Effector memory CD8-positive, alpha-beta T cell (primary cell): ENCODE measurements at places on chromosomes 4 and X.

- no peak for DNase-seq
Observed at GRCh38 chr4:150906987-150907633, 108.0 kb downstream of the LRBA start.

GRCh38 chr4:41575665-41576064 lies 37.7 kb downstream of the LIMCH1 start:
- no peak for DNase-seq

DNA sequence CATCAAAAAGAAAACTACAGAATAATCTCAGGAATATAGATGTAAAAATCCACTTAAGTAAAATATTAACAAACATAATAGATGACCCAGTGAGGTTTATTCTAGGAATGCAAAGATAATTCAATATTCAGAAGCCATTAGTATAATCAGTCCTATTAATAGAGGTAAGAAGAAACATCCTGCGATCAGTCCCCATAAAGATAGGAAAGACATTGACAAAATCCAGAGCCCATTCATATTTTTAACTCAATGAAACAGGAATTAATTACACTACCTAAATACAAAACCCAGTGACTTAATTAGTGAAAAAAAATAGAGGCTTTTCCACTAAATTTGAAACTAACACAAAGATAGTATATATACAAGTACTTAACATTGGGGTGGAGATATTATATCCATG lies 321.4 kb upstream of the INTU start:
- no peak for DNase-seq

DNA sequence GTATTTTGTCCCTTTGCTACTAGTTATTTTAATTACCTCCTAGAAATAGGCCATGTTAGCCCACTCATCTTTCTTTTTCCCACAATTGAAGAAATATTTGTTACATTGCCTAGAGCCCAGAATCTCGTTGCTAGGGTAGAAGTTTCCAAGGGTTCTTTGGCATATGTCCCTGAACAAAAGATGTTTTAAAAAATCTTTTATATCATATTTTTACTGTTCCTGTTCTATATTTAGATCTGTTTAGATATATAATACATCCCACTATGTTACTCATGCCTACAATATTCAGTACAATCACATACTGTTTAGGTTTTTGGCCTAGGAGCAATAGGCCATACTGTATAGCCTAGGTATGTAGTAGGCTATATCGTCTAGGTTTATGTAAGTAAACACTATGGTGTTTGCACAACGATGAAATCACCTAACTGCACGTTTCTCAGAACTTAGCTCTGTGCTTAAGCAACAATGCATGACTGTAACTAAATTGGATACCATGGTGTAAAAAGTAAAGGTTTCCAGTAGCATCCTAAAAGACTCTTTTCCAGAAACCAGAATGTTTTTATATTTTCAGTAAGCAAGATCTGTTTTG lies 236.0 kb upstream of the SLIT2 start:
- no peak for DNase-seq

DNA sequence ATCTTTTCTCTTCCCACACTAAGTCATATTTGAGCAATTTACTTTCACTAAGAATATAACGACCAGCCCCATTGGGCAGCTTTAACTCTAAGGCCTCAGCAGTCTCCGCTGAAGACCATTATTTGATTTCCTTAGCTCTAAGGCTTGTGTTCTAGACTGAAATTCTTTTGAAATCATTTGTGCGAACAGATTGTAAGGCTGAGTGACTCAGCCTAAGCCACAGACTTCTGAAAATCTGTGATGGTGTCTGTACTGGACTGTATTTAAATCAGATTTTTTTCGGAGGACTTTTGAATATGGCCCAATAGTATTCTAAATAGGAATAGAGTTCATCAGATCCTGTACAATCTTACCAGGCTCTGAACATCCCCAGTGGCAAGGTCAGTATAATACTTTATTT lies 150.3 kb upstream of the TECRL start:
- DNase-seq = no peak

DNA sequence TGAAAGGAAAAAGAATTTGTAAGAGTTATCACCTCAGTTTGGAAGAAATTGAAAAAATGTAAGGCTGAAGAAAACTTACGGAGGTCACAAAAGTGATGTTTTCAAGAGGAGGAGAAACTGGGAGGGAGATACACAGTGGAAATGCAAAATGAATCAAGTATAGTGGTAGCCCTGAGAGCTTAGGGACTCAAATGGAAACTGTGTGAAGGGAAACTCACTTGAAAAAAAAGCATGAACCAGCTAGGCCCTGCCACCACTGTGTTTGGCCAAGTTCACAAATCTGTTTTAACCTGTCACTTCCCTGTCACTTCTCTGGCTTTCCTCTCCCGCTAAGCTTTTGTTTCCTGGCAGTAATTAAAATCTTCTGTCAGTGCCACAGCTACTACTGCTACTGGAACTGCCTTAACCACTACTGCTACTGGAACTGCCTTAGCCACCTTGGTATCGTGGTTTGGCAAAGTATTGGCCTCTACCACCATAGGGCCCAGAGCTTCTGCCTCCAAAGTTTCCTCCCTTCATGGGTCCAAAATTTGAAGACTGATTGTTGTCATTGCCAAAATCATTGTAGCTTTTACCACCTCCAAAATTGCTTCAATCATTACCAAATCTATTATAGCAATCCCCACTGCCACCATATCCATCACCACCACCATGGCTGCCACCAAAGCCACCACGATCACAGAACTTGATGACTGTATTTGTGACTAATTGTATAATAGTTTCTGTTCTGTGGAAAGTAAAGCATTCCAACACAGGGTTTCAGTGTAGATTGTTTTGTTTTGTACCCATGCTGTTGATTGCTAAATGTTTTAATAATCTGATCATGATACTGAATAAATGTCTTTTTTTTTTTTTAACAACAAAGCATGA lies 41.5 kb downstream of the SMARCA5 start:
- no peak for DNase-seq

DNA sequence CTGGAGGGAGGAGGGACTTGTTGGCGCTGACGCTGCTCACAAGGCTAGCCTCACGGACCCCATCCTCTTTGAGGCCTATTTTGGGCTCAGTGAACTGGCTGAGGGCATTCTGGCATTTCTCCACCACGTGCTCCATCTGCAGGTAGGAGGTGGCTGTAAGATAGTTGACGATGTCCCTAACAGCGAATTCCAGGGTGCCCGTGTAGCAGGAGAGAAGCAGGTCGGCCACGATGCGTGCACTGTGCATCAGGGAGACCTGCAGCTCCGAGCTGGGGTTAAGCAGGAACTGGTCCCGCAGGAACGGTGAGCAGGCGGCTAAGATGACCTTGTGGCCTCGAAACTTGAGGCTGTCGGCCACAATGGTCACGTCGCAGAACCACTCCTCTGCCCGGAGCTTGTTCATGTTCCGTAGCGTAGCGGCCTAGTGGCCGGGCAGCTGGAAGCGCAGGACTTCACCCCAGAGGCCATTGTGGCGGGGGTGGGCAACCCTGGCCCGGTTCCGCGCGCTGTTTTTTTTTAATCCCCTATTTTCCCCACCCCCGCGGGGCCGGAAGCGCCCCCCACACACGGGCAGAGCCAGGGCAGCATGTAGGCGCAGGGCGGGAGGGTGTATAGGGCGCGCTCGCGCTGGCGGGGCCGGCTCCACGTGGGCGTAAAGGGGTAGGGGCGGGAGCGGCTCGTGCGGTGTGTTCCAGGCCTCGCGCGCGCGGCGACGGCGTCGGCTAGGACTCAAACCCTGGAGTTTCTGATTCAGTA lies 73.2 kb downstream of the UBE2K start:
- no peak for DNase-seq

- DNase-seq = no peak
Observed at GRCh38 chrX:144946666-144947065, 300.6 kb upstream of the SPANXN1 start.

DNA sequence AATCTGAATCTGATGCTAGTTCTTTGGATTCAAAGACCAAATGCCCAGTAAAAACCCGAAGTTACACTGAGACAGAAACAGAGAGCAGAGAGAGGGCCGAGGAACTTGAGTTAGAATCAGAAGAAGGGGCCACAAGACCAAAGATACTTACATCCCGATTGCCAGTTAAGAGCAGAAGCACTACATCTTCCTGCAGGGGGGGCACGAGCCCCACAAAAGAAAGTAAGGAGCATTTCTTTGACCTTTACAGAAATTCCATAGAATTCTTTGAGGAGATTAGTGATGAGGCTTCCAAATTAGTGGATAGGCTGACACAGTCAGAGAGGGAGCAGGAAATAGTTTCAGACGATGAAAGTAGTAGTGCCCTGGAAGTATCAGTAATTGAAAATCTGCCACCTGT lies 309.3 kb downstream of the ANK2 start:
- DNase-seq = no peak

- no peak for DNase-seq
Observed at GRCh38 chr4:173461170-173461569, 62.3 kb upstream of the SCRG1 start.

DNA sequence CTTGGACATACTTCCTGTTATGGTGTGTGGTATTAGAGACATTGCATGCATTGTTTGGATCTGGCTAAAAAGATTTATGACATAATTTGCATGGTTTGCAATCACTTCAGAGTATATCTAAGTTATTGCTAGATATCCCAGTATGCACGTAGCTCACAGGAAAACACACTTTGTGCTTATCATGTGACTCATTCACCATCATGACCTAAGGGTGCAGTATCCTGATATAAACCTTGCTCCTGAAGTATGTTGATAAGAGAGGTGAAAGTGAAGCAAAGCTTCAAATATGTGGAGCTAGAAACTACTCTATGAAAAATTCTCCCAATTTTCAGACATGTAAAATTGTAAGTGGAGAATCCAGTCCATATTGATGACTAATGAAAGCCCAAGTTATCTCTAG lies 46.9 kb upstream of the GRXCR1 start:
- DNase-seq = no peak

GRCh38 chr4:108303488-108304177 lies 134.9 kb upstream of the LEF1 start:
- DNase-seq = no peak

DNA sequence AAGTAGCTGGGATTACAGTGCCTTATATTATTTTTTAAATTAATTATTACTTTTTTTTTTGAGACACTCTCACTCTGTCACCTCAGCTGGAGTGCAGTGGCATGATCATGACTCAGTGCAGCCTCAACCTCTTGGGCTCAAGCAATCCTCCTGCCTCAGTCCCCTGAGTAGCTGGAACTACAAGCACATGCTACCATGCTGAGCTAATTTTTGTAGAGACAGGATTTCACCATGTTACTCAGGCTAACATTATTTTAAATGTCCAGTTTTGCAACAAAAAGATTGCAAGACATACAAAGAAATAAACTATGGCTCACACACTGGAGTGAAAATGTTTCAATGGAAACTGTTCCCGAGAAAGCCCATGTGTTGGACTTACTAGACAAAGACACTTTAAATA lies 59.2 kb downstream of the MND1 start:
- no peak for DNase-seq

GRCh38 chrX:1264556-1264955 lies 4.1 kb upstream of the CSF2RA start:
- no peak for DNase-seq

- no peak for DNase-seq
Observed at GRCh38 chr4:168880072-168880675, 129.9 kb downstream of the CBR4 start.

DNA sequence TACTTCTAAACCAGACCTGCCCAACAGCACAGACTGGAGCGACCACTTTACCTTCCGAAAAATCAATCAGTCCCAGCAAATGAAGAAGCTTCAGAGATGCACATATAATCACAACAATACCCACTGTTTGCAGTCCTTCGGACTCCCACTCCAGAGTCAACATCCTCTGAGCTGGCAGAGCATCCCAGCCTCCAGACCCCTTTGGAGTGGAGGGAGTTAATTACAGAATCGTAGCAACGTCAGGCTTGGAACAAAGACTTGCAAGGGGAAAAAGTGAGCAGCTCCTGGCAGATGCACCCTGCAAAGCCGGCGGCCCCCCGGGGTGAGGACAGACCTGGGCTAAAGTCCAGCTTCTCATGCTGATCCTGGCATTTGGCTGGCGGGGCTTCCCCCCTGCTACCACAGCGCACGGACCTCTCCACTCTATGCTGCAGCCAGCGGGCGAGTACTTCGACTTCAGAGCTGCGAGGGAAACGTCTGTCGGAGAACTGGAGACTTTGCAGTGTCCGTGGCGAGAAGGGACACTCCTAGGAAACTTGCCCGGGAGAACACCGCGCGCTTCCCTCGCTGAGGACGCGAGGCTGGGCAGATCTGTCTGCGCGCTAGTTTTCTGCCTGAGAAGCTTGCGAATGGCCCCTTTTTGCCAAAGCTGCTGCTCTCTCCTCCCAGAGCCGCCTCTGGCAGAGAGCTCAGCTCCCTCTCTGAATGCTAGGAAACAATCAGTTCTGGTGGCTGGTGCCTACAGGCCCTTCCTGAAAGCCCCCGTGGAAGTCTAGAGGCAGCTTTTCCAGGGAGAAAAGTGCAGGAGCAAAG lies 283.7 kb downstream of the PACRGL start:
- DNase-seq = no peak

DNA sequence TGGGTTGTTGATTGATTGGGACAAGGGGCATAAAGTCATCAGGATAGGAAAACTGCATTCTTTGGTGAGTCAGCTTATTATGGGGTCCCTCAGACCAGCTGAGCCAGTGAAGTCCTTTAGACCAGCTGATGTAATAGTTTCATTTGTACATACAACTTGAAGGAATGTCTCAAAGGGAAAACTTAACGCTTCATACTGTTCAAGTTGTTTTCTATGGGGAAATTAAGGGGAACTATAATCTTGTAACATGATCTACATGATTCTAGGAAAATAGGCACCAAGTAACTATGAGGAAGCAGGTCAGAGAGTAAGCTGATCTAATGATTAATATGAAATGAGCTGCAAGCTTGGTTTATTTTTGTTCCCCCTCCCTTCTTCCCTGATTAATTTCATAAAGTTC lies 175.1 kb upstream of the GRID2 start:
- no peak for DNase-seq

- DNase-seq = no peak
Observed at GRCh38 chr4:156971676-156972378, at the start of gene PDGFC. TSS of gene PDGFC (minus strand) at chr4:156971799. CDS start at chr4:156970903, 896 bp downstream.

DNA sequence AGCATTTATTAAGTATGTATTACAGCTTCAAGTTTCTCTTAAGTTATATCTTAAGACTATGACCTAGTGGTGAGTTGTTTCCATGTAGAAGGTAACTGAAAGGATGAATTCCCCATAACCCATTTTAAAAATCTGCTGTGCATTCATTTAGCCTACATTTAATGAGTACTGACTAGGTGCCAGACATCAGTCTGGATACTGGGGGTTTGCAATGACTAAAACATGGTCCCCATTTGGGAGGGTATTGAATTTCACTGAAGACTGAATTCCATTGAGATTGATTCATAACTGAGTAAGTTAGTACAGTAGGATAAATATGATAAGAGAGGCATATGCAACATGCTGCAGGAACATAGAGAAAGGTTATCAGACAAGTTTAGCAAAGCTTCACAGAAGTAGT lies 241.5 kb downstream of the FRAS1 start:
- DNase-seq = no peak

GRCh38 chrX:96705905-96706304 lies 21.3 kb downstream of the DIAPH2 start:
- DNase-seq = no peak
